Karpas-422 (cell line): ENCODE measurements at places on chromosomes 4 and X. TPM values are rescaled to one million over a fixed set of nuclear protein-coding genes. Genes with fewer than 3 reads are reported as not detected.
A peak's percentile ranks its signal among the peaks of the same experiment; 100 is the strongest.

The HSD17B13 gene
- 0.56 TPM in 1 of 2 replicates, not detected in the other for total RNA-seq

The MAGEC2 gene
- not detected in 2 replicates for total RNA-seq

The CENPVL2 gene
- not detected in 2 replicates for total RNA-seq

The KCND1 gene
- total RNA-seq = 2.2 and 2.6 TPM in 2 replicates

The ITGB1BP2 gene
- total RNA-seq = 2.7 and 3.8 TPM in 2 replicates

The SMIM31 gene
- not detected in 2 replicates for total RNA-seq

The LIMCH1 gene
- total RNA-seq = not detected in 2 replicates

GRCh38 chr4:178309890-178310289 lies 867.7 kb upstream of the AGA start:
- no peak for DNase-seq

DNA sequence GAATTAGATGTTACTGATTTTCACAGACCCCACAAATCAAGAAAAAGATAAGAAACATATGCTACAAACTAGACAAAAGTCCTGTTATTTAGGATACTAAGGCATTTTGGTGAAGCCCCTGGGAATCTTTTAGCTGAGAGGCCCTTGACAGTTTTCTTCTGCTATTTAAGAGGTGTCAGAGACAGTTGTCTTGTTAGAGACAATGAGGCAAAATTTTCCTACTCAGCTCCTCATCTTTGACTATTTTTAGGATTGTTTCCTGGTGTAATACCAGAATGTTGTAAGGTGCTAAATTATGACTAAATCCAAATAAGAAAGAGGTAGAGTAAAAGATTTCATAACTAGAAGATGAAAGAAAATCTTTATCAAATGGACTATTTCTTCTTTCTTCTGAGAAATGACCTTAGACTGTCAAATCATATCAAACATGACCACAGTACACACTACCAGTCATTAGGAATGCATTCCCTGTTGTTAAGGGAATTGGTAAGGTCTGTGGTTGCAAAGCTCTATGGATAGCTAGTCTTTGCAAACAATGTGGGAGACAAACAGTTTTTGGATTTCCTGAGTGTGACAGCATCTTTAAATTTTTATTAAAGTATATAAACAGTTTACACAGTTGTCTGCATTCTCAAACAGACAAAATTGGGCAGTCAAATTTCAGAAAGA lies 926.1 kb downstream of the ADGRL3 start:
- no peak for DNase-seq

- DNase-seq = no peak
Measured at GRCh38 chrX:57641338-57641737, 38.7 kb downstream of the NLRP2B start.

DNA sequence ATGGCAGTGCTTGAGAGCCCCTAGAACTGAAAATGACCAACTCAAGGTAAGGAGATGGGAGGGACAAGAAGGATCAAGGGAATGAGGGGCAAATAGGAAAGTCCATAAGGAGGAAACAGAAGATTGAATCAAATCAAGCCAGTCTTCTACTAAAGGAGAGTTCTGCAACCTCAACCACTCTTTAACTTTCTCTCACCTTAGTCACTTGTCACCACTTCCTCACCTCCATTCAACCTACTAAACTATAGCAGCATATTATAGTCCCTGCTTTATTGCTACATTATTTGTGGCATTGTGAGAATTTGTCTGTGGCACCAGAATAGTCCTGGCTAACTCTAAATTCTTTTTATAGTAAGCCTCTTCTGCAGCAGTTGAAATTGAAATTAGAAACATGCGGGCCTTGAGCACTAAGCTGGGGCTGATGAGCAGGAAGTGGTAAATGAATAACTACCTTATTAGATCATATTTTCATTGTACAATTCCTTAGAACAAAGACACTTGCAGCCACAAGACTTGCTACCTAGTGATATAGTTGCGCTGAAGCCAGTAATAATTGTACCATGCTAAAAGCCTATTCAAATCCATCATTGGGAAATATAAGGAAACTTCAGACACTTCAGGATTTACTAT lies 336.9 kb downstream of the ZNF674 start:
- DNase-seq = no peak

DNA sequence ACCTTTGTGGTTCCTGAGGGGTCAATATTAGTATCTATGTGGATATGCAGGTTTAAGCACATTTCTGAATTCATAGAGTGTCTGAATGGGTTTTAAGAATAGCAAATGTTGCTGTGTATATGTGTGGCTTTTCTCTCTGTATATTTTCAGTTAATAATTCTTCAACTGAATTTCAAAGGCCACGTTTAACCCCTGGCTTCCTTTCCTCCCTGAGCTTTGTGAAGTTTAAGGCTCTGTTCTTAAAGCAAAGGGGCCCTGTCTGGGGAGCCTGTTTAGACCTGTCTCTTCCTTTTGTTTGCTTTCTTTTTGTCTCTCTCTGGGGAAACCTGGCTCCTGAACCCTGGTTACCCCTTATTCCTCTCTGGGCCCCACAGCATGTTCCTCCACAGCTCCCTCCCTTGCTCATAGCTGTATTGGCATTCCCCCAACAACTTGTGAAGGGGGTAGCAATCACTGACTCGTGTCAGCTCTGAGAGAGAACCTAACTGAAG lies 139.1 kb downstream of the COL4A6 start:
- DNase-seq = no peak

GRCh38 chrX:55213381-55213780 lies 6.8 kb upstream of the PAGE5 start:
- DNase-seq = no peak

- DNase-seq = no peak
Measured at GRCh38 chr4:166414431-166414830, 541.4 kb downstream of the TLL1 start.

DNA sequence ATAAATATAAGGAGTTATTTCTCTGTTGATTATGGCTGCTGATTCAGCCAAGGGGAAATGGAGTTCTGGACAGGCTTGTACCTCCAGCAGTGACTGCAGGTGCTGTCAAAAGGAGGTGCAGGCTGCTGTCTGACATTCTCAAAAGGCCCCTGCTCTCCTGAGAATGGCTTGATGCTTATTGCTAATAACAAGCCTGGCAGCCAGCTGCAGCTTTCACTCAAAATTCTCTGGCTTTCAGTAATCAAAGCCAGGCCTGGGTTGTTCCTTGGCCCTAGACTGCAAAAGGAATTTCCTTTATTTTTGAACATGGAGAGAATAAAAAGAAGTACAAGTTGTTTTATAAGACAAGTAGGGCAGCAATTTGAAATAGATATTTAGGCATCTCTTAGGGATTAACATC lies 575.9 kb downstream of the MID1IP1 start:
- no peak for DNase-seq

- DNase-seq = no peak
Measured at GRCh38 chr4:150679018-150679764, 97.2 kb downstream of the MAB21L2 start.

DNA sequence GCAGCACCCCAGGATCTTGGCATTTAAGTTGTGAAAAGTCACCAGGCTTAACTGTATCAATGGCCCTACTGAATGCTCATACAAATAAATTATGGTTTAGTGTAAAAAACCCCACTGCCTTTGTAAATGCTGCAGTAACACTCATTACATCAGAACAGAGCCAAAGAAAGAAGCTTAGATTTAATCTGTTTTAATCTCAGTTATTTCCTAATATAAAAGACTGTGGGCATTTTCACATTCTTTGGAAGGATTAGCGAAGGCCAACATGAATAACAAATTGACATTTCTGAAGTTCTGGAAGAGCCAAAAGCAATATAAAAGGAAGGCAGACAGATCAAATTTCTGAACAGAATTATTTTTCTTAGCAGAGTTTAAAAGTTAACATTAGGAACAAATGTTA lies 140.0 kb upstream of the HCCS start:
- DNase-seq = no peak

DNA sequence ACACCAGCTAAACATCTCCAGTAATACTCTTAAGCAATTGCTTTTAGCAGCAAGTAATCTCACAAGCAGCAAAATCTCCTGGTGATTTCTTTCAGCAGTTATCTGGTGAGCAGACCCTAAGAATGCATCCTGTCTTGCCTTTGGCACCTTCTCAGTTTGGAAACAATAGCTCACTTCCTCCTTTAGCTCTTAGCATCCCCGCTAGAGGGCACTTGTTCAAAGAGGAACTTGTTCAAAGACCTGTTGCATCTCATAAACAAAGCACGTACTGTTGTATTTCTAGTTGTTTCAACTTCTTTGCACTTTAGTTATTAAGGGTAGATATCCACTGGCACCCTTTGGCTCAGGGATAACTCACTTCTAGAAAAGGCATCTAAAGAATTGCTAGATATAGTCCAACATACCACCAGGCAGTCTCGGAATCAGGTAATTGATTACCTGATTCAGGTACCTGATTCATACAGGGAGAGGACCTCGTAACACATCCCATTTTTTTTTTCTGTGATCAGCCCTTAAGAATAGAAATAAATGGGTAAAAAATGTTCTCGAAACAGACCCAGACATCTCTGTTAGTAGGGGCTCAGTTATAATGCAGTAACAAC lies 81.9 kb upstream of the QRFPR start:
- peak; percentile 90 for DNase-seq

DNA sequence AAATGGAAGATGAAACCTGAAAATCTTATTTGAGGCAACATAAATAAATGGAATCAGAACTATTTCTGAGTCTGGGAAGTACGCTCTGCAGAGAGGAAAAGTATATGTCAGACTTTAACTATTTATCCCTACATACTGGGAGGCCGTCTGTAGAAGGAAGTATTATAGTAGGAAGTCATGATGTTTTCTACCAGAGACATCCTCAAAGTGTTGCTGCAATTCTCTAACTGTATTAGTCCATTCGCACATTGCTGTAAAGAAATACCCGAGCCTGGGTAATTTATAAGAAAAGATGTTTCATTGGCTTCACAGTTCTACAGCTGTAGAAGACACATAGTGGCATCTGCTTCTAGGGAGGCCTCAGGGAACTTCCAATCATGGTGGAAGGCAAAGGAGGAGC lies 88.7 kb upstream of the TBL1X start:
- DNase-seq = no peak
